ENCODE measurements at places on chromosomes 1 and 21.

DNA sequence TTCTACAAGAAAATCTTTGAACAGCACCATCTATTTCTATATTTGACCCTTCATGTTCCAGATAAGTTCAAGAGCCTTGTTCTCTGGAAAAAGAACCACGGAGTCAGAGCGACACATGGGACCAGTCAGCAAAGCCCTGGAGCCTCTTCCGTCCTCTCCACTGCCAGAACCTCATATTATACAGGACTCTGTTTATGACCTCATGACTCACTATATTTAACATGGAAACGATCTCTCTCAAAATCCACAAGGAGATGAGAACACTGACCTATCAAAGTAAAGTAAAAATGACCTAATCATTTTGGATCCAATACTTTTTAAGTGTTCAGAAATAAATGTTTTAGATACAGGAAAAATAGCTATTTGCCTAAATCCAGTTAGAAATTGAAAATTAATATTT, 124.6 kb upstream of the KRTAP19-8 start:
- DNase-seq = no peak

GRCh38 chr1:245260110-245260882, 105.5 kb downstream of the KIF26B start:
- DNase-seq = no peak

DNA sequence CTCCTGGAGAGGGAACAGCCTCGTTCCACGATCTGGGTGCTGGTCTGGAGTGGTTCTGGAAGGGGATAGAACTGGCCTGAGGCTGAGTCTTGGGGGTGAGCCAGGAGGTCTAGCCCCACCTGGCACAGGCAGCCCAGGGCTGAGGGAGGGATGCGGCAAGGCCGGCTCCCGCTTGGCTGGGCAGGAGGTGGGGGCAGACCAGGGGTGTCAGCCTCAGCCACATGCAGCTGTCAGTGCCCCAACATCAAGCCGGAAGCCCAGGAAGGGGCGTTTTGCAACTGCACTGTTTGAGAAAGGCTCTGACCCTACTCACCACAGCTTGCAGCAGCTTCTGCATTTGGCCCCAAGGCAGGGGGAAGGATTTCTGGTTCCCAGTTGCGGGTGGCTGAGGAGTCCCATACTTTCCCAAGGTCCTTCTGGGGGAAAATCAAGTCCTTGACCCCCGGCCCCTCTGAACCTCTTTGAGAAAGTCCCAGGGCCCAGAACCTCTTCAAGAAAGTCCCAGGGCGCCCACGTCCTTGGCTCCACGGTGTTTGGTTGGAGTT, 2.0 kb downstream of the EFHD2 start:
- peak; percentile 62 for DNase-seq

- no peak for DNase-seq
Measured at GRCh38 chr1:210730023-210730422, 401.3 kb downstream of the HHAT start.

- no peak for DNase-seq
Measured at GRCh38 chr1:8335246-8335645, 17.3 kb downstream of the SLC45A1 start.
